ENCODE measurements at places on chromosomes 7 and 10.

- DNase-seq: no peak
Measured at GRCh38 chr10:122617476-122618270, 57.1 kb downstream of the DMBT1 start.

- peak; percentile 99 for DNase-seq
Measured at GRCh38 chr10:4243651-4244050, 458.6 kb upstream of the KLF6 start.

GRCh38 chr7:30817371-30817767 lies 46.2 kb downstream of the MINDY4 start:
- DNase-seq: no peak

- DNase-seq: no peak
Measured at GRCh38 chr10:82721831-82722230, 846.8 kb downstream of the NRG3 start.

GRCh38 chr10:118725886-118726500 lies 28.8 kb downstream of the CACUL1 start:
- DNase-seq: no peak
